ENCODE measurements at places on chromosomes 5 and 9.

GRCh38 chr5:164203581-164204225 lies 698.3 kb downstream of the MAT2B start:
- DNase-seq, result peak; percentile 44

- no peak for DNase-seq
Observed at GRCh38 chr9:22107202-22108045, 98.3 kb upstream of the CDKN2B start.

DNA sequence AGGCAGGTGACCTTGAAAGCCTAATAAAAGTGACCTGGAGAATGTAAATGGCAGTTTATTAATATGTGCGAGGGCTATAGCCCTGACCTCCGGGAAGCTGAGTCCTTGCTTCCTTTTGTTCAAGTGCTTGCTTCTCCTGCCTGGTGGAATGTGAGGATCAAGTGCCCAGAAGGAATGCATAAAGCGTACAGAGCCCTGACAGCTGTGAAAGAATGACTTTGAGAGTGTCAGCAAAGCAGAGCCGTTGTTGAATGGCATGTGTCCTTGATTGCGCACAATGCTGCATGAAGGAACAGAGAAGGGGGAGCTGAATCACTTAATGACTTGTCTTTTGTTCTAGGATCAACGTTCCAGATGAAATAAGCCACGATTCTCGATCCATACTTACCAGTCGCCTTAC lies 133.0 kb downstream of the SLF1 start:
- DNase-seq, result peak; percentile 54

DNA sequence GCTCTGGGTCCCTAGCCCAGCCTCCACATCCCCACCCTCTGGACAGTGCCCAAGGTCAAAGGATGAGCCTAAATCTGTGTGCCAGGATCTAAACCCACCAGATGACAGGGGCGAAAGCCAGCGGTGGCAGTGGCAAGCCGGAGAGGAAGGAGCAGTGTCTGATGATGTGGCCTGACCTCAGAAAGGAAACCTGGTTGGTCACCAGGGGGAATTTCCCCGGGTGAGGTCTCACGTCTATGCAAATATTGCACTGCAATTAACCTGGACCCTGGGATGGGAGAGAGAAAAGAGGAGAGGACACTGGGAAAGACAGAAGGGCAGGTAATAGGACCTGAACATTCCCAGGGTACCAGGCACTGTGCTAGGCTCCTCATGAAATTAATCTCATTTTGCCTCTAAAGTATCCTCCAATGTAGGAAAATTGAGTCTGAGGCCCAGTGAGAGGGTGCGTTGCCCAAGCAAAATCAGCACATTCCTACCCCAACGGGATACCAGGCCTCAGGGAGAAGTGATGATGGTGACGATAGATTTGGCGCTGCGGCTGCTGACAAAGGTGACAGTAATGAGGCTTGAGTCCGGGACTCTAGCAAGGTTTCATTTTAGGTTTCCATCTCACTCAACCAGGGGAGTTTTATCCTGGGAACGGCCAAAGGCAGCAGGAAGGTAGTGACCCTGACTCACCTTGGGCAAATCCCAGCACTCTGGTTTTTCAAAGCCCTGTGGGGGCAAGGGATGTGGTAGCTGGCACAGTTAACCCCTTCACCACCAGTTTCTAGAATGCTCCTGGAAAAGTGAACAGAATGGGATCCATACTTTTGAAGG lies 13.4 kb upstream of the TNIP1 start:
- no peak for DNase-seq

DNA sequence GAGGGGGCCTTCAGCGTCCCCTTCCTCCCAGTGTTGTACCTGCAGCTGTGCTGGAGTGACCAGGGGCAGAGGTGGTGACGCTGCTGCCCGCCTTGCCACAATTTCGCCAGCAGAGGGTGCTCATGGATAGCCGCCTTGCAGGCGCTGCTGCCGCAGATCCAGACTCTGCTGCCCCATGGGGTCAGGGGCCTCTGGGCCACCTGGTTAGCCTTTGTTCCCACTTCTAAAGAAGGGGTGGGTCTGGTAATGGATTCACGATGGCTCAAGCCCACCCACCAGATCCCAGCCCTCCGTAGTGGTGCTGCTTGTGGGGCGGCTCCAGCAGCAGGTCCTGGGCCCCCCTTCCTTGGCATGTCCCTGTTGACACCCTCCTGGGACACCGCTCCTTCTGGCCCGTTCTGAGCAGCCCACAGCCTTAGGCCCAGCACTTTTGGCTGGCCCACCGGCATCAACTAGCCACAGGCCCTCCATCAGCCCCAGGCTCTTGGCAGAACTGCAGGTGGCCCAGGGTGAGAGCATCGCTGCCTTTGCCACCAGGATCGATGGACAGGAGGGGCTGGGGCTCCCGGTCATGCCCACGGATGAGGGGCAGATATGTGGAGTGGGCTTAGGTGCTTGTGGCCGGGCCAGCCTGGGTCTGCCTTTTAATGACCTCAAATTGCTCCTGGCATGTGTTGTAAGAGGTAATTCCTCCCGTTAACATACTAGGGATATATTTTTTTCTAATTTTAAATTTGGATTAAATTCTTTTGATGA lies 57.2 kb downstream of the COL5A1 start:
- DNase-seq, result no peak

DNA sequence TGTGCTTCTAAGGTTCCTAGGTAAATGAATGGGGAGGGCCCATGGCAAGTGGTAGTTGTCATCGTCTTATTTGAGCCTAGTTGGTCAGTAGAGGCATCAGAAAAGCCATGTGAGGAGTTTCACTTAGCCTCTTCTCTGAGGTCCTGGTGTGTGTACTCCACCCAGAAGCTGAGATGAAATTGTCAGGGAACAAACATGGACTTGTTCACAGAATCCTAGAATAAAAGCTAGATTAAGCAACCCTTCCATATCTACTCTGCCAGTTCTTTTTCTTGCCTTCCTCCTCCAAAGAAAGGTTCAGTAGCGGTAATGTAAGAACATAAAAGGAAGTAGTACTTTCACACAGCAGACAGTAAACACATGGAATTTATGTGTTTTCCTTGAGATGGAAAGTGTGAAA lies 70.4 kb downstream of the ARHGAP26 start:
- no peak for DNase-seq

GRCh38 chr9:116182876-116183275 lies 29.3 kb downstream of the PAPPA start:
- peak; percentile 40 for DNase-seq

DNA sequence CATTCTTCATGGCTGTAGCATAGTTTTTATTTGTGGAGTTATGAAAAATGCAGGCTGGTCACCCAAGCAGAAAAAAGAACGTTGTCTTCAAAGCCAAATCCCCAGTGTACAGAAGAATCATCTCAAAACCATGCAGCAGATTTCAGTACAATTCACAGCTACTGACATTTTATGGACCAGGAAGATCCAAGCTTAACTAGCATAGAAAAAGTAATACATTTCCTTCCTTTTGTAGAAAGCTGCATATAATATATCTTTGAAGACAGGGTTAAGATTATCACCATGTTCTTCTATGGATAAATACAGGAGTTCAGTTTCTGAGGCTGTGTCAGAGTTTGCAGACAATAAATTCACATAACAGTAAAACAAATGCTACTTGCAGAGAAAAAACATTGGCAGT lies 1054.8 kb upstream of the C9orf72 start:
- no peak for DNase-seq

DNA sequence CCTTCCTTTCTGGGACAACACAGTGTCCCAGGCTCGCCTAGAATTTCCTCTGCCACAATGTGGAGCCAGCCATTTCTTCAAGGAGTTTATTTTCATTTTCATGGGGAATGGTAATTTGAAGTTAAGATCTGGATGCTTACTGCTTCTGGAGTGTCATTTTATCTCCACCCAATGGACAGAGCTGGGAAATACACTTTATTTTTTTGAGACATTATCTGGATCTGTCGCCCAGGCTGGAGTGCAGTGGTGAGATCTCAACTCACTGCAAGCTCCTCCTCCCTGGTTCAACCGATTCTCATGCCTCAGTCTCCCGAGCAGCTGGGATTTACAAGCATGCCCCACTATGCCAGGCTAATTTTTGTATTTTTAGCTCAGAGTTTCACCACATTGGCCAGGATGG lies 12.7 kb upstream of the THG1L start:
- peak; percentile 86 for DNase-seq

DNA sequence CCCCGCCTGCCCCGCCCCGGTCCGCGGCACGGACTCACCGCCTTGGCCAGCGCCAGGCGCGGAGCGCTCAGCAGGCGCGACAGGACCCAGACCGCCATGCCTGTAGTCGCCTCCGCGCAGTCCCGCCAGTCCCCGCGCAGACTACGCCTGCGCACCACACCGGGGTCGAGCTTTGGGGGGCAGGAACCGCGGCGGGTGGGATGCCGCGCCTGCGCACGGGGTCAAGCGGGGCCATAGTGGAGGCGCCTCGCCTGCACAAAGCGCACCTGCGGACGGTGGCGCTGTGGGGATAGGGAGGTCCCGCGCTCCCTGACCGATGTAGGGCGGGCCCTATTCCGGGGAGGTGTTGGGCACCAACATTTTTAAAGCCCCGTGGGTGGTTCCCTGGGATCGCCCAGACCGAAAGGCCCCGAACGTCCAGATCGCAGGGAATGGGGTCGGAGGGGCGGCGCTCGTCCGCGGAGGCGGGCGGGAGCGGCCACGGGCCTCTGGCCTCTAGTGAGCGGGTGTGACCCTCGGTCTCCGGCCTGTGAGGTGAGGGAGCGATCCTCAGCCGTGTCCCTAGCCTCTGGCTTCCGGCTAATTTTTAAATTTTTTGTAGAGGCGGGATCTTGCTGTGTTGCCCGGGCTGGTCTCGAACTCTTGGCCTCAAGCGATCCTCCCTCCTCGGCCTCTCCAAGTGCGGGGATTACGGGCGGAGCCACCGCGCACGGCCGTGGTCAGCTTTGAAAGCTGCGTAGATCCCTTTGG lies 70.8 kb upstream of the LPCAT1 start:
- DNase-seq, result peak; percentile 94

- DNase-seq, result no peak
Observed at GRCh38 chr5:123690821-123691220, 178.8 kb downstream of the CSNK1G3 start.

- no peak for DNase-seq
Observed at GRCh38 chr5:141383345-141383744, 803 bp downstream of the PCDHGA7 start.

- DNase-seq, result peak; percentile 68
Observed at GRCh38 chr5:35230038-35230611, at the start of gene PRLR. Gene PRLR (minus strand): TSS chr5:35230487. CDS start chr5:35089620, 140,867 bp downstream.

DNA sequence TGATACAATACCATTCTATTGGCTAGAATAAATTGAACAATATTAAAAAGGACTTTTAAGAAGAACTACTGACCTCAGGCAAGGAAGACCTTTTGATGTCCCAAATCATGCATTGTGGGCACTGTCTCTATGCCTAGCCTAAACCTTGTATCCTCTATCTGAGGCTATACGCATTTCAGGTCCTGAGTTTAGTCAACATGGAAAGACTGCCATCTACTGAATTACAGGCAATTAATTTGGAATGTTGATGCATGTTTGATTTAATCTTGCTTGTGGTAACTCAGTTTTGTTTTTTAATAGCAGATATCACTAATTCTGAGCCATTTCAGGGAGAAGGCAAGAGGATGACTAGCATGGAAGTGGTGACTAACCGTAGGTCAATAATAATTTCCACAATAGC lies 585.3 kb upstream of the CCNG1 start:
- peak; percentile 43 for DNase-seq

DNA sequence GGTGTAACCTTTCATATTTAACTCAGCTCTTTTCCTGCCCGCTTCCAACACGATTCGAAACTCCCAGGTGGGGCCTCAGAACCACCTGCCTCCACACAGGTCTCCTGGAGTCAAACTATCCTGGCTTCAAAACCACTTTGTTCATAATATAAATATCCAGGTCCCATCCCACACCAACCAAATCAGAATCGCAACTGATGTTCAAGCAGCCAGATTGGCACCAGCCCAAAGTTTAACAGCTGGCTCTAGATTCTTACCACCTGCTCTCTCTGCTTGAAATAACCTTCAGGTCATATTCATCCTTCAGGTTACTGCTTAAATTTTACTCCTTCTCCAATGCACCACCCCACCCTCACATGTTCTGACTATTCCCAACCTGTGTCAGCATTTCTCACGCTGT lies 231.4 kb upstream of the TRPM3 start:
- DNase-seq, result no peak

DNA sequence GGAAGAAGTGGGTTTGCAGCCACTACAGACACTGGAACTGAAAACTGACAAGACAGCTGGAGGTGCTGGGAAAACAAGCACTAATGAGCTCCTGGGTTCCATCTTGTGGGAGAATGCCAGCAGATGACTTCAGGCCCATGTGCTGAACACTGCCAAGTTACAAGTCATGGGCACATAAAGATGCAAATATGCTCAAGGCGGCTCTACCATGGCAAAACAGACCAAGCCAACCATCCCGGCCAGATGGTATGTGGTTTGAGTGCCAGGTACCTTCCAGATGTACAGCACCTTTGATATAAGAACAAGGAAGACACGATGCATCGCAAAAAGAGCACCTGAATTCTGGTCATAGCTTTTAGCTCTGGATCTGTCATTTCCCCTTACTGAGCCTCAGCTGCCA lies 19.9 kb downstream of the TNFSF8 start:
- peak; percentile 76 for DNase-seq

GRCh38 chr9:129109952-129110739 lies 447 bp downstream of the CRAT start:
- peak; percentile 42 for DNase-seq

DNA sequence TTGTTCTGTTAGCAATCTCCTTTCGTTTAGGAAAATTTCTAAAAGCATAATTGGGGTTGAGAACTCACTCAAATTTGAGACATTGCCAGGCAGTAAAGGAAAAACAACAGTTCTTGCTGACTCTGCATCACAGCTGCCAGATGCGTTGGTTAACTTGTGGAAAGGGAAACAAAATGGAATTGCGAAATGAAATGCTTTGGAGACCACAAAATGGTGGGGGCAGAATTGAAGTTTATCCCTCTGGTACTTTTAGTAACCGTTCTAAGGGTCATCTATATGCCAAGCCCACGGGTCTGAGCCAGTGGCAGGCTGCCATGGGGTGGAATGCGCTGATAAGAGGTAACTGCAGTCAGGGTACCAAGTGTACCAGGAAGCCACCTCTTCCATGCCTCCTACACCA lies 28.6 kb upstream of the SELENOP start:
- peak; percentile 41 for DNase-seq

- no peak for DNase-seq
Observed at GRCh38 chr5:96720408-96720807, 58.2 kb downstream of the CAST start.

- no peak for DNase-seq
Observed at GRCh38 chr5:72079288-72079687, 28.0 kb upstream of the MAP1B start.

- no peak for DNase-seq
Observed at GRCh38 chr9:123287639-123288038, 19.3 kb upstream of the STRBP start.

- DNase-seq, result no peak
Observed at GRCh38 chr5:113343343-113343742, 91.4 kb downstream of the TSSK1B start.

- no peak for DNase-seq
Observed at GRCh38 chr9:99326112-99326916, 104.2 kb downstream of the SEC61B start.

Data from brain (organoid and tissue), 16 donors.